Activated T-helper 17 cell treated with anti-CD3 and anti-CD28 coated beads, Interleukin-2, amount 50 U/mL, for 72 hours (primary cell): ENCODE measurements at places on chromosomes 11 and 22. TPM values are rescaled to one million over a fixed set of nuclear protein-coding genes. Genes with fewer than 3 reads are reported as not detected.

GRCh38 chr11:30445056-30445455 lies 122.2 kb downstream of the ARL14EP start:
- ATAC-seq: no peak

DNA sequence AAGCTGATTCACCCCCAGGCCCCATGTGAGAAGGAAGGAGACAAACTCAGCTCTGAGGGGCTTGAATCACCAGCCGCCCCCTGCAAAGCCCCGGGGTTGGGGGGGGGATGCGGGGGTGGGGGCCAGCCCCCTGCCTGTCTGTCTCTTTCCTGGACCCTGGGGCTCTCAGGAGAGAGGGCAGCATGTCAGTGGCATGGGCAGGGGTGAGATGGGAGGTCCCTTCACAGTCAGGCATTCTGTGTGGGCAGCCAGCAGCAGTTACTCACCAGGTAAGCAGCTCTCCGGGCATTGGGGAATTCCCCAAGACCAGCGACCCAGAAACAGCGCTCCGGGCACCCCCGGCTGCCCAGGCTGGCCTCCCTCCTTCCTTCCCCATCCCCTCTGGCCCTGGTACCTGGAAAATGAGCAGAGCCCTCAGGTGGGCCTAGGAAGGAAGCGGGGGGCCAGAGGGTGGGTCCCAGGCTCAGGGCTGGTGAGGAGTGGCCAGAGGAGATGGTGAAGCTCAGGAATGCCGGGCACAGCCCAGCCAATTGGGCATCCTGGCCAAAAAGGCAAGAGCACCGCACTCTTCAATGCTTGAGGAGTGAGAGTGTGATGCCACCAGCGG lies 4.2 kb upstream of the LIF start:
- peak; percentile 80 for ATAC-seq

GRCh38 chr11:86938900-86939880 lies 16.0 kb downstream of the FZD4 start:
- ATAC-seq: no peak

The TYR gene
- not detected for total RNA-seq

The CDC45 gene
- 64.2 TPM for total RNA-seq

DNA sequence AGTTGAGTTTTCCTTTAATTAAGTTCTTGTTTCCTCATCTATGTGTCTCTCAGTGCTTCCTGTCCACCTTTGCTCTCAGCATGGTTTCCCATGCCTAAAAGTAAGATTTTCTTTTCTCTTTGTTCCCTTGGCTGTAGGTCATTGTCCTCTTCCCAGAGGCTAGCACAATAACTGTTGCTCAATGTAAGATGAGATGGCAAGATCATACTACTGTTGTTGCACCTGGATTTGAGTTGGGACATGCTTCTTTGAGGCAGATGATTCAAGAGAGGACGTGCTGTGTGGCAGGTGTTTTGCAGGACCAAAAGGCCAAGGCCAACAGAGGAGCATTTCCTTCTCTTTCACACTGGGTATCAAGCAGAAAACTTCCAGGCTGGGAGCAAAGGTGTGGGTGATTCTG lies 11.3 kb upstream of the NELL1 start:
- ATAC-seq: no peak

GRCh38 chr11:76834151-76834550 lies 26.6 kb upstream of the ACER3 start:
- ATAC-seq: no peak

The NPTXR gene
- total RNA-seq: 0.82 TPM

- no peak for ATAC-seq
Measured at GRCh38 chr11:60923326-60923725, 934 bp upstream of the TMEM132A start.

DNA sequence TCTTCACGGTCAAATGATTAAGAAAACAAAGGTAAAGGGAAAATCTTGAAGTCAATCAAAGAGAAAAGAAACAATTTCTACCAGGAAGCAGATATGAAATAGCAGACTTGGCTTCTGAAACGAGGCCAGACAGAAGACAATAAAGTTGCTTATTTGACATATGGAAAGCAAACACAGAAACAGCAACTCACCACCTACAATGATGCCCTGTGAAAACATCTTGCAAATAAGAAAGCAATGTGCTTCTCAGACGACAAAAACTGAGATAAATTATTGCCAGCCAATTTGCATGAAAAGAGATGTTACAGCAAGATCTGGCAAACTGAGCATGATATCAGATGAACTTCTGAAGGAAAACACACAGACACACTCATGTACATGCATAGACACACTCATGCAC lies 45.9 kb upstream of the CTSC start:
- no peak for ATAC-seq

The ZBED4 gene
- total RNA-seq: 27.1 TPM

GRCh38 chr22:19984851-19985811 lies 31.5 kb downstream of the ARVCF start:
- no peak for ATAC-seq

The MUC6 gene
- not detected for total RNA-seq

GRCh38 chr11:331358-332060 lies 10.8 kb upstream of the IFITM3 start:
- ATAC-seq: no peak

DNA sequence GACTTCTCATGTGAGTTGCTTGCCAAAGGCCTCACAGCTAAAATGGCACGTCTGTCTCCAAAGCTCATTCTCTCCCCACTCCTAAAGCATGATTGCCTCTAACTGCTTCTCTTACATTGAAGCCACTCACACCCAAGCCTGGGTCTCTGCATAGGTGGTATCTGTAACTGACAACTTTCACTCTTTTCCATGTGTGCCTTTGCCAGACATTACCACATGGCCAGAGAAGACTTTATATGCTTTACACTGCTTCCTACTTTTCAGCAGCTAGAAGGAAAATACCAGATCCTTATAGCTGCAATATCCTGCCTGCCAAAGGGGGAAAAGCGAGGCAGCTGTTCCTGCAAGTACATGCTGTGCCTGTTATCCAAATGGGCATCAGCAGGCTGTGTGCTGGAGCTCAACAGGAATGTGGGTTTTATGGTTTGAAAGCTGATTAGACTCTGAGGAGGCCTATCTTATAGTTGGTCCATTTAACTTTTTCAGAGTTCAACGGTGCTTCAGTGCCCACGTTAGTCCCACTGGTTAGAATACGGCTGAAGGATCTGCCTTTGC lies 547.1 kb downstream of the RAB38 start:
- ATAC-seq: no peak

DNA sequence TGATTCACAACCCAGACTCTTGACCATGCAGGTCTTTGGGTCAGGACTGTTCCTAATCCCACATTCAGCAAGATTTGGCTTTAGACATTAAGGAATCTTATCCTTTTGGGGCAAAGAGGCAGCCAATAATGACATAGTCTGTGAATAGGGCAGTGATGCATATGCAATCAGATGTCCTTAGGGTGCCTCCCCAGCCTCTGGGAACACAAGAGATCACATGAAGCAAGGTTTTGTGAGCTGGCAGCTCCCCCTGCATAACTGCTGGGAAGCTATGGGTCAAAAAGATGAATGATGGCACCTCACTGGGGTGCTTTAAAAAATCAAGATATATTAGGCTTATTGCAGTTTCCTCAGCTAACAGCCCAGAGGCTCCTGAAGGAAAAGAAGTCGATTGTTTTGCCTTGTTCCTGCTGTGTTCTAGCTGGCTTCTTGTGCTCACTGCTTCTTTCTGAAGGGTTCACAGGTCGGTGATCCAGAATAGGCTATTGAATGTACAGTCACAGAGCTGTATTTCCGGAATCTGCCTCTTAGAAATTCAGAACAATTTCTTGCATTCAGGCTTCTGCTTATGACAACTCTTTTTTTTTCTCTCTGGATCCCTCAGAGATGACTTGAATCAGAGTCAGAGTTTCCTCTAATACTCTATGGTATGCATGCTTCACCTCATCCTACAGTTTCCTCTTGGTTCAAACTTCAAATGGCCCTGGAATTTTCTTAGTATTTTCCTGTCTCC lies 31.7 kb downstream of the INSC start:
- ATAC-seq: no peak

The IRAG1 gene
- total RNA-seq: 0.13 TPM

- ATAC-seq: no peak
Measured at GRCh38 chr11:107842412-107843100, 16.0 kb downstream of the SLC35F2 start.

- ATAC-seq: no peak
Measured at GRCh38 chr11:105986554-105986953, 35.5 kb downstream of the MSANTD4 start.

- ATAC-seq: no peak
Measured at GRCh38 chr11:4511282-4512245, 29.1 kb downstream of the OR52K1 start.

DNA sequence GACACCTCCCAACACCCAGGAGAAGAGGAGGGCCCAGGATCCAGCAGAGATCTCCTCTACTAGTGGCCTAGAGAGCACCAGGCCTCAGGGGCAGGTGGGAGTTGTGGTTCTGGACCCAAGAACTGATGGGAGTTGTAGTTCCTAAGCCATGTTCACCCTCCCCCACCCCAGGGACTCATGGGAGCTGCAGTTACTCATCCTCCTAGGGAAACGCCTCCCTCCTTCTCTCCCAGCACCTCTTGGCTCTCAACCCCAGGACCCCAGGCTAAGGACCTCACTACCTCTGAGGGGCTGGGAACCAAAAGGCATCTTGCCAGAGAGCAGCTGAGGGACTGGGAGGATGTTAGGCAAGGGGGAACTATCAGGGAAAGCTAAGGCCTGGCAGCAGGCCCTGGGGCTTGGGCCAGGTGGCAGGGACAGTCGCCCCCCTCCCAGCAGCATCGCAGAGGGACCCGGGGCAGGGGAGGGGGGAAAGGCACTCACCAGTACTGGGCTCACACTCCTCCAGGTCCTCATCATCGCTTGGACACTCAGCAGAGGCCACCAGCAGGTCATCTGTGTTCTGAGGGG lies 28.9 kb downstream of the SLC22A12 start:
- ATAC-seq: no peak

The ZP1 gene
- total RNA-seq: not detected

- no peak for ATAC-seq
Measured at GRCh38 chr11:100741866-100742625, 55.0 kb downstream of the ARHGAP42 start.

DNA sequence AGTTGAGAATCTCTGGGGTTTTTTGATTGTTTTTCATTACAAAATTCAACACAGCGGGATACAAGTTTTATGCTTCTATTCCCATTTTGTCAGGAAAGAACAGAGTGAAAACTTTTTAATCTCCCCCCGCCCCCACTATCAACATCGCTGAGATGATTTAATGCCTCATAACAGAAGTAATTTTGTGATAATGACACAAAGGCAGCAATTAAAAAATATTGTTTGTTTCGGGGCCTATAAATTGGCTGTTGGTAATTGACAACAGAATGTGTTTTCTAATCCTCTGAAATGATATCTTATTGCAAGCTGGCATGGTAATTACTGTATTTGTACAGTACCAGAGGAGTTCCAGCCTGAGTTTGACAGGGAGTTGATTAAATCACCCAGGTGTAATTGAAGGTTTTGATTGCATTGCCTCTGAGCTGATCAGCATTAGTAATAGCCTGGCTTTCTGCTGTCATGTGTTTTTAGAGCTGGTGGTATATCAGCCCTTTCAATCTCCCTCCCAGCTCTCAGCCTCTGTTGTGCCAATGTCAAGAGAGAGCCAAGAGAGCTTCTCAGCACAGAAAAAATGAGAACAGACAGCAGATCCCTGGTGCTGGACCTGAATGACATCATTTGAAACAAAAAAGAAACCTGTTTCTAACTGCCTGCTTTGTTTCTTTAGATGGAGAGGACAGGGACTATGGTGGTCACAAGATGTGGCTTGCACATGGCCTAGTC lies 265.1 kb downstream of the FAM76B start:
- ATAC-seq: no peak

- ATAC-seq: no peak
Measured at GRCh38 chr11:19703211-19703610, 9.4 kb upstream of the NAV2 start.
